ENCODE measurements at places on chromosomes 7 and 10.

- DNase-seq, result no peak
Observed at GRCh38 chr7:41792120-41792519, 89.2 kb upstream of the INHBA start.

GRCh38 chr7:94303695-94304094 is 91.0 kb upstream of the COL1A2 start:
- no peak for DNase-seq

DNA sequence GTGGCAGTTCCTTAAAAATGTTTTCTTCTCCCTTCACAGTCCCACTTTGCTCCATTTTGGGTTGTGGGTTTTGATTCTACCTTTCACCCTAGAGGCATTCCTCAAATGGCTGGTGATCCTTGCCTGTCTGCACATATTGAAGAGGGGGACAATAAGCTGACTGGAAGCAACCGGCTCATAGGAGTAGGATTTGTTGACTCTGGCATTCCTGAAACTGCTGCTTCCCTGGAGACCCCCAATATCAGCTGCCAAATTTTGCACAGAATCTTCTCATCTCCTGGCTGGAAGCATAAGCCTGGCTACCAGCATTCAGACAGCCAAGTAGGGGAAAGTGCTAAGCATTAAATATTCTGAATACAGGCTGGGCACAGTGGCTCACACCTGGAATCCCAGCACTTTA is 53.7 kb downstream of the KIF5B start:
- DNase-seq, result no peak

DNA sequence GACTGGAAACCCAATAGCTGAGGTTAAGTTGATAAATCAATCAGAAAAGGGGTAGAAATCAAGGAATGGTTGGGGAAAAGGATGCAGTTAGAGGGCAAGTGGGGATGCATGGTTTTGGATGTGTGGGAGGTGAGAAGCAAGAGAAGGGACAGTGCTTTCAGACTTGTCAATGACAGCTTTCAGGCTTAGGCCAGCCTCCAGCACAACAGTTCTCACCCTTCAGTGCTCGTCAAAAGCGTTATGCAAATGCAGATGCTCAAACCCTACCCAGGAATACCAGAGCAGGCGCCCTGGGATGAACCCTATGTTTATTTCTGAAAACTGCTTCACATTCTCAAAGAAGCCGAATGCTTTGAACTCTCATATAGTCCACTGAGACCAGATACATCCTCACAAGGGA is 74.0 kb downstream of the AOAH start:
- DNase-seq, result no peak

GRCh38 chr10:122476333-122476695 is 15.0 kb downstream of the HTRA1 start:
- DNase-seq, result no peak

- DNase-seq, result no peak
Observed at GRCh38 chr7:13907831-13908230, 81.6 kb downstream of the ETV1 start.

GRCh38 chr10:110401401-110402076 is 96.2 kb upstream of the DUSP5 start:
- no peak for DNase-seq

Measured in T-helper 1 cell (primary cell).